Astrocyte (in vitro differentiated cells and primary cell): ENCODE measurements at places on chromosomes 12 and 14. TPM values are rescaled to one million over a fixed set of nuclear protein-coding genes. Genes with fewer than 3 reads are reported as not detected.

DNA sequence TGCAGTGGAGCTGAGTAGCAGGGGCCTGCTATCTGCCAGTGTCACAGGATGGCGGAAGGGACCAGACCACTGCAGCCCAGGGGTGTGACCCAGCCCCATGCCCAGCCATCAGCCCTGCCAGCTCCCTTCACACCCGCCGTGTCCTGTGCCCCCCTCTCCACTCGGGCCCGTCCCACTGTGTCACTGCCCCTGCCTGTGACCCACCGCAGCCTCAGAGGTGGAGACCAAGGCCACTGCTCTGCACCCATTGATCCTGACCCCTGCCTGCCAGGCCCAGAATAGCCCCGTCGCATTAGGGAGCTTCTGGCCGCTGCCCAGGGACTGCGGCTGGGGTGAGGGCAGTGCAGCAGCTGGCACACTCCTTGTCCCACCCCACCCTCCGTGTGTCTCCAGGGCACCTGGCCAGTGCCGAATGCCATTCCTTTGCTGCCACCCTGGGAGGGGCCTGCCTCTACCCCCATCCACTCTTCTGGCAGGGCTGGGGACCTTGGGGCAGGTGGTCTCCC is 2.1 kb upstream of the CRIP2 start:
- DNase-seq: no peak

GRCh38 chr12:130639476-130640424 is 76.3 kb downstream of the RIMBP2 start:
- DNase-seq: no peak

GRCh38 chr12:78622529-78623195 is 241.9 kb upstream of the SYT1 start:
- no peak for DNase-seq

DNA sequence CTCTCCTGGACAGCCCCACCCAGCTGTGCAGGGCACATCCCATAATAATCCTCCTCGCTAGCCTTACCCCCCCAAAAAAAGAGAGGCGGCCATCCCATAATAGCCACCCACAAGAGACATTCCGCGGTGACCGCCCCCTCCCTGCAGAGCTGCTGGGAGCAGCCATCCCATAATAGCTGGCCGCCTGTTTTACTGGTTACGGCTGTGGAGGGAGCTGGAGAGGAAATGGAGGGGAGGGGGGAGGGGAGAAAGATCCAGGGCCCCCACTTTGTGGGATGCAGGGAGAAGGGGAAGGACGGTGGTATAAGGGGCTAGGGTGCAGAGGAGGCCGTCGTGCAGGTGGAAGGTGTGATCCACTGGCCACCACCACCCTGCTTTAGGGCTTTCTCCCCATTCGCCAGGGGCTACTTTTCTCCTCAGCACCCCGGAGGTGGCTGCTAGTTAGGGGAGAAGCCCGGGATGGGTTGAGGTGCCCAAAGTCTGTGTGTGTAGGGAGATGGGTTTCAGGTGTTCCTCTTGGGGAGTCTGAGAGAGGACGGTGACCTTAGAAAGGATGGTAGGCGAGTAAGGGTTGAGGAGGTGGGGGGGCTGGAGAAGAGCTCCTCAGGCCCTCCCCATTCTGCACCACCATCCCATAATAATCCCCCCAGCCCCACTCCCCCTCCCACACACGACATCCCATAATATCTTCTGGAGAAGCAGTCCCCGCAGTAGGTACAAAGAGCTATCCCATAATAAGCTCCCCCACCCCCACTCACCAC is 6.0 kb upstream of the CHD4 start:
- DNase-seq: peak; percentile 74

DNA sequence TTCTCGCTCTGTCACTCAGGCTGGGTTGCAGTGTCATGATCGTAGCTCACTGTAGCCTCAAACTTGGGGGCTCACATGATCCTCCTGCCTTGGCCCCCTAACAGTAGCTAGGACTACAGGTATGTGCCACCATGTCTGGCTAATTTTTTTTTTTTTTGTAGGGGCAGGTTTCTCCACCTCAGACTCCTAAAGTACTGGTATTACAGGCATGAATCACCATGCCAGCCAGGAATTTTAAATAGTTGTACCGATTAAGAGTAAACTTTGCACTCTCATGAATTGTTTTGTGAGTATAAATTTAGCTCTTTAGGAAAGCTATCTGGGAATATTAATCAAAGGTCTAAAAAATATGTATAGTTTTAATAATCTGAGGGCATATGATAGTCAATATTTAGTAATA is 25.5 kb downstream of the YEATS4 start:
- DNase-seq: no peak

- no peak for DNase-seq
Observed at GRCh38 chr14:24095271-24096068, 1.4 kb downstream of the PCK2 start.

- no peak for DNase-seq
Observed at GRCh38 chr12:67595365-67595764, 53.2 kb upstream of the DYRK2 start.

Gene LRIG3
- 96.0 and 129 TPM in 2 replicates for total RNA-seq
